Left renal cortex interstitium (tissue), 4 donors: ENCODE measurements at places on chromosomes 7 and 10. TPM values are rescaled to one million over a fixed set of nuclear protein-coding genes. Genes with fewer than 3 reads are reported as not detected.

TUBAL3 gene
- 0.22 TPM for polyA plus RNA-seq

CALML5 gene
- not detected for polyA plus RNA-seq

CDC14C gene
- polyA plus RNA-seq, result 0.06 TPM

RUFY2 gene
- polyA plus RNA-seq, result 23.8 TPM

PHKG1 gene
- 2.5 TPM for polyA plus RNA-seq

CPA2 gene
- 0.47 TPM for polyA plus RNA-seq

MOGAT3 gene
- polyA plus RNA-seq, result 0.92 TPM

SHH gene
- 3.2 TPM for polyA plus RNA-seq

C7orf25 gene
- 4.8 TPM for polyA plus RNA-seq

ELFN1 gene
- 20.6 TPM for polyA plus RNA-seq

VIPR2 gene
- 3.7 TPM for polyA plus RNA-seq

SEC31B gene
- 30.5 TPM for polyA plus RNA-seq

IQCE gene
- 20.2 TPM for polyA plus RNA-seq

OR6V1 gene
- polyA plus RNA-seq, result not detected

BLNK gene
- 33.4 TPM for polyA plus RNA-seq

TAS2R5 gene
- 8.6 TPM for polyA plus RNA-seq

VGF gene
- 0.38 TPM for polyA plus RNA-seq

ZPBP gene
- 0.52 TPM for polyA plus RNA-seq

CFAP46 gene
- polyA plus RNA-seq, result 11.8 TPM
